Trophoblast cell (in vitro differentiated cells and primary cell): ENCODE measurements at places on chromosomes 11 and 22.

DNA sequence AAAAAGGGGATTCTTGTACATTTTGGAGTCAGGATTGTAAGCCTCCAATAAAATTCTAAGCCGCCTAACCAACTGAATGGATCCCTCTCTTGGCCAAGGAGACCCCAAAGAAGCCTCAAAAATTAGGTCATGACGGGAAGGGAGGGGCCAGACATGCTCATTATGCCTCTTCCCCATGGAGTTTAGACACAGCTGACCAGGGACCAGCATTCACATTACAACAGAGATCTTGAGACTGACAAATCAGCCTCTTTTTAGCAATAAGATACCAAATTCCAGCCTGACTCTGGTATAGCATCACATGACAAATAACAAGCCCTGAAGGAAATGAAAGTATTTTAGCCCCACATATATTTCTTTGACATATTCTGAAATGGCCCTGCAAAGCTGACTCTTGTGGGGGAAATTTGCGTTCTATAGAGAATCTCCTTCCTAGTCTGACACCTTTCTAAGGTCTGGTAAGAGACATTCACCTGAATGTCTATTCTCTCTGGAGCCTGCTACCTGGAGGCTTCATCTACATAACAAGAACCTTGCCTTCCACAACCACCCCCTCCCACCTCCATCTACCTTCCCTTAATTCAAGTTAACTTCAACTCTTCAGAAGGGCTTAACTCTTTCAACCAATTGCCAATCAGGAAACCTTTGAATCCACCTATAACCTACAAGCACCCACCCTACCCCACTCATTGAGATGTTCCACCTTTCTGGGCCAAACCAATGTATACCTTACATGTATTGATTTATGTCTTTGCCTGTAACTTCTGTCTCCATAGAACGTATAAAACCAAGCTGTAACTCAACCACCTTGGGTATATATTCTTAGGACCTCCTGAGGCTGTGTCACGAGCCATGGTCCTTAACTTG is 10.3 kb downstream of the GAL start:
- DNase-seq = no peak

- DNase-seq = no peak
These were observed 25.8 kb downstream of the DSCAML1 start for GRCh38 chr11:117771197-117771596.

DNA sequence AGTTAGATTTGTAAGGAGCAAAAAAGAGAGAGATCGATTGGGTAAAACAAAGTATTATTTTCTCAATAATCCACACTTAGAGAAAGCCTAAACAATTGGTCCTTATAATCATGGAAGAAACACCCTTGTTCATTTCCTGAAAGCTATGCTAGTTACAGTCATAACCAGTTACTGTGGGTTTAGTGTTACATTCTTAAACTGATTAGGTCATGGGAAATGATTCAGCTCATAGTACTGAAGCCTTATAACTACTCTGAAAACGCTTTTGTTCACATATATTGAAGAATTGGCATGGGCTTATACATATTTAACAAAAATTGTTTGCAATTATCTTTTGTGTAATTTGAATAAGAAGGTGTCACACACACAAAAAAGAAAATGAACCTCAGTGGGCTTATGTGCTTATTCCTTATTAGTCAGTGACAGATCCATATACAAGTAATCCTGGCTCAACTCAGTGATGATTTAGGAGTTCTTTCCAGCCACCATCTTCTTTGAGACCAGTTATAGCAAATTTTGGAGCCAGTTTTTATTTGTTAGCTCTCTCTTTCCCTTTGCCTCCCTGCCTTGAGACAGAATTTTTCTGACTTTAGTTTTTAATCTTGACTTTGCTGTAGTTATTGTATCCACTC is 198.5 kb upstream of the CTSC start:
- peak; percentile 70 for DNase-seq

- no peak for DNase-seq
These were observed 26.3 kb downstream of the OPCML start for GRCh38 chr11:133506023-133506422.

GRCh38 chr11:126817096-126817495 is 183.5 kb downstream of the KIRREL3 start:
- DNase-seq = no peak

DNA sequence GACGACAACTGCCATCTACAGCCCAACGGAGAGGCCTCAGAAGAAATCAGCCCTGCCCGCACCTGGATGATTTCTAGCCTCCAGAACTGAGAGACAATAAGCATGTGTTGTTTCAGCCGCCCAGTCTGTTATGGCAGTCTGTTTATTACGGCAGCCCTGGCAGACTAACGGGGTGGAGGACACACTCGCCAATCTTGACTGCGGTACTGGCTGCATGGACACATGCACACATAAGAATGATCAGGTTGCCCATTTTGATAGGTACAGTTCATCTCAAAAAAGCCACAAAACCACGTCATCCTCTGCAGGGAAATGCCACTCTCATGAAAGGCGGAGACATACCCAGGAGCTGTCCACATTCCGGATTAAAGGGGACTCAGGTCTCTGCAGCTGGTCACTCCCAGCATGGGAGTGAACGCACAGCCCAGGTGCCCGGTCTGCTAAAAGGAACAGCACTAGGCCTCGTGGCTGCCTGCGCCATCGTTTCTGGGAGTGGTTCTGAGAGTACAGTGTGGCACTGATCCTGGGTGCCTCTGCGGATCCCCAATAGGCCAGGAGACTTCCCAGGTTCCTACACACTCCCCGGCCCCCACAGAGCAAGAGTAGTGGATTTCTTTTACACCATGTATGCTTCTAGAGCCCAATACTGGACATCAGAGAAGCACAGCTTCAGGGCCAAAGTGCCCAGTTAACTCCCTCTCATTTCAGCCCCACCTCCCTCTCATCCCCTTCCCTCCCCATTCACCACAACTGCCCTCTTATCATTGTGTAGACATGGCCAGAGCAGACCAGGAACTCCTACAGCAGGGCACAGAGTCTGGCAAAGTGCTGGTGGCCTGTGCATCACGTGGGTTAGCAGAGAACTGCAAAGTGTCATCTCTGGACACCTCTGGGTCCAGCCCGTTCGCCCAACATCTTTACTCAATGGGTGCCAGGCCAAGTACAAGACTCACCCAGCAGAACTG is 11.7 kb upstream of the COMT start:
- DNase-seq = no peak

- no peak for DNase-seq
These were observed 23.2 kb downstream of the LDLRAD3 start for GRCh38 chr11:35967042-35967441.

GRCh38 chr11:83508804-83509203 is 222.6 kb upstream of the CCDC90B start:
- DNase-seq = no peak

GRCh38 chr11:1202154-1202775 is 20.6 kb upstream of the MUC5B start:
- no peak for DNase-seq

GRCh38 chr11:17585911-17586695 is 39.0 kb downstream of the OTOG start:
- no peak for DNase-seq

- no peak for DNase-seq
These were observed 32.0 kb upstream of the NUP50 start for GRCh38 chr22:45131749-45132148.

- no peak for DNase-seq
These were observed 96.5 kb downstream of the LUZP2 start for GRCh38 chr11:24593332-24593731.

GRCh38 chr11:86811637-86812321 is 11.4 kb downstream of the PRSS23 start:
- no peak for DNase-seq

- DNase-seq = no peak
These were observed 62.0 kb downstream of the FDX1 start for GRCh38 chr11:110491577-110492320.

DNA sequence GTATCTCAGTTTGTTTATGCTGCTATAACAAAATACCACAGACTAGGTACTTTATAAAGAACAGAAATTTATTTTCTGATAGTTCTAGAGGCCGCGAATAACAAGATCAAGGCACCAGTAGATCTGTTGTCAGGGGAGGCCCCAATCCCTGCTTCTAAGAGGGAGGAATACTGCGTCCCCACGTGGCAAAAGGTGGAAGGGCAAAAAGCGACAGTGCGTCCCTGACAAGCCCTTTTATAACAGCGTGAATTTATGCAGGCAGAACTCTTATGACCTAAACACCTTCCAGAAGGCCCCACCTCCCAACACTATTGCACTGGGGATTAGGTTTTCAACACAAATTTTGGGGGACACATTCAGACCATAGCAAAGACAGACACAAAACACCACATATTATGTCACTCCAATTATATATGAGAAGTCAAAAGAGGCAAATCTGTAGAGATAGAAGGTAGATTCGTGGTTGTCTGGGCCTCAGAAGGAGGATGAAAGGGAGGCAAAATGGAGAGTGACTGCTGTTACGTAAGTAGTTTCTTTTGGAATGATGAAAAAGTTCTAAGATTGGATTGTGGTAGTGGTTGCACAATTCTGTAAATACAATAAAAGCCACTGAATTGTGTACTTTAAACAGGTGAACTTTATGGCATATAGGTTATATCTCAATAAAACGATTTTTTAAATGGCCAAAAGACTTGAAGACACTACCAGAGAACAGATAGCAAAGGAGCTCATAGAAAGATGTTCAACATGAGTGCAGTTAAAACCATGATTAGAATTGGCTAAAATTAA is 30.1 kb upstream of the TNRC6B start:
- DNase-seq = no peak

GRCh38 chr11:115469361-115469760 is 34.9 kb downstream of the CADM1 start:
- DNase-seq = no peak

GRCh38 chr11:118910309-118911112 is 15.2 kb downstream of the BCL9L start:
- DNase-seq = peak; percentile 93

GRCh38 chr11:60705895-60706294 is 6.5 kb downstream of the MS4A8 start:
- no peak for DNase-seq

GRCh38 chr11:32405592-32405991 is 29.7 kb downstream of the WT1 start:
- DNase-seq = no peak

DNA sequence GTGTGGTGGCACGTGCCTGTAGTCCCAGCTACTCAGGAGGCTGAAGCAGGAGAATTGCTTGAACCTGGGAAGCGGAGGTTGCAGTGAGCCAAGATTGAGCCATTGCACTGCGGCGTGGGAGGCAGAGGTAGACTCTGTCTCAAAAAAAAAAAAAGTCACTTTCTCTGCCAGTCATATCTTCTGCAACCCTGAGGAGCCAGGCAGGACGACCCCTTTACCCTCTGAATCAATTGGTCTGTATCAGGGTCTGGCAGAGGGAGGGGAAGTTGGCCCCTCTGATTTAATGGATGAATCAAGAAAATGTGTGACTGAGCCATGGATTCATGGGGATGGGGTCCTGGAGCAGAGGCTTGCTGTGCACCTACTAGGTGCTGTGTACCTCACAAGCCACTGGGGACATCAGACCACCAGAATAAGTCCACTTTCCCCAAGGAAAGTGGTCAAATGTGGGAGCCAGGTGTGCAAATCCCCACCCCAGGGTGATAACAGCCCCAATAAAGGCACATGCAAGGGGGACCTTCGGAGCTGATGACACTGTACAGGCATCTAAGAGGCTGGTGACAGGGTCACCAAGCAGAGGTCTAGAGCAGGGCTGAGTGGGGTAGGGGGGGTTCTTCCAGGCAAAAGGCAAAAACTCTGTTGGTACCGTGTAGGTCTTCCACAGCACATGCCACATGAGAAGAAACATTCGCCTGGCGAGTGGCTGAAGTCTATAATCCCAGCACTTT is 29.0 kb downstream of the TXN2 start:
- no peak for DNase-seq

DNA sequence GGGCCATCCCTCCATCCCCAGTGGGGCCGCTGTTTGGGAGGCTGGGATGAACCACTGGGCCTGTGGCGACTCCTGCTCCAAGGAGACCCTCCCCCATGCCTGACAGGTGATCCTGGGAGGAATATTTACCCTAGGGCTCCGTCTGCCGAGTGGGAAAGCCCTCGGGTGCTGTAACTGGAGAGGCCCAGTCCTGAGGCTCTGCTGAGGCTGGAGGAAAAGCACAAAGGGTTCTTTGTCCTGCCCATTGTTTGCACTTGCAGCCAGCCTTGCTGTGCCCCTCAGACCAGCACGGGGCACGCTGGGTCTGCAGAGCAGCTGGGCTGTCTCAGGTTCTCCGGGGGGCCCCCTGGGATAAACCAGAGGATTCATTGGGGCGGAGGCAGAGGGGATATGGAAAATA is 321.1 kb downstream of the MN1 start:
- DNase-seq = no peak

GRCh38 chr11:133939558-133939957 is 17.2 kb downstream of the IGSF9B start:
- no peak for DNase-seq

GRCh38 chr11:108960501-108960900 is 295.6 kb downstream of the DDX10 start:
- DNase-seq = no peak

GRCh38 chr11:6418557-6419008 is 311 bp downstream of the APBB1 start:
- no peak for DNase-seq

DNA sequence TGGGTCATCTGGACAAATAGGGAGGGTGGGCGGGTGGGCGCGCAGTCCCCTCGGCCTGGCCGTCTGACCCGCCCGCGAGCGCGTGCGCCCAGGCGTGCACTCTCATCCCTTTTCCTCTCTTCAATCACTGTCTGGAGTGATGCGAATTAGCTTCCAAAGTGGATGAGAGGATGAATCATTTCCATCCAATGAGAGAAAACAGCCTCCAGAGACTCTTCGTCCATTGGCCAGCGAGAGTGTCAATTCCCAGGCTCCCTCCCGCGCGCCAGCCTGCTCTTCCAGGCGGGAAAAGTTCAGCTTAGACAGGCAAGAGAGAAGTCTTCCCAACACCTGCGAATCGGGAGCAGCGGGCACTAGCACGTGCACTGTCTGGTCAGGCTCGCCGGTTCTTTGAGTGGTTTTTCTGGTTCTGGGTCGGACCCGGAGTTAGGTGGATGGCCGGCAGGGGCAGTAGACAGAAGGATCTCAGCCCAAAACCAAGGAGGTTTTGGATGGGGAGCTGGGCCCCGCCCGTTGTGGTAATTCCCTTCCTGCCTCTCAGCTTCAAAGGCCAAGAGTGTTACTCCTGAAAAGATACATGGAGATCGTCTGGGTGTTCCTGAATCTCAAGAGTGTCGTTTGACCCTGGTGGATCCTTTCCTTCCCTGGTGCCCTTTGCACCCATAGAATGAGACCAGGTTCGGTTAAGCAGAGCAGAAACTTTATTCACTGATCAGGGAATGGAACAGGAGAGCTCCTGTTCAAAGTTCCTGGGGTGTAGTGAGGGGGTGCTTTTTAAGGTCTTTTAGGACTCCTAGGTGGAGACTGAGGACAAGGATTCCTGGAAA is 33.4 kb upstream of the GLYATL1 start:
- DNase-seq = peak; percentile 11
